ENCODE measurements at places on chromosomes 4 and X.

- DNase-seq: no peak
Measured at GRCh38 chr4:41799126-41799525, 50.6 kb upstream of the PHOX2B start.

DNA sequence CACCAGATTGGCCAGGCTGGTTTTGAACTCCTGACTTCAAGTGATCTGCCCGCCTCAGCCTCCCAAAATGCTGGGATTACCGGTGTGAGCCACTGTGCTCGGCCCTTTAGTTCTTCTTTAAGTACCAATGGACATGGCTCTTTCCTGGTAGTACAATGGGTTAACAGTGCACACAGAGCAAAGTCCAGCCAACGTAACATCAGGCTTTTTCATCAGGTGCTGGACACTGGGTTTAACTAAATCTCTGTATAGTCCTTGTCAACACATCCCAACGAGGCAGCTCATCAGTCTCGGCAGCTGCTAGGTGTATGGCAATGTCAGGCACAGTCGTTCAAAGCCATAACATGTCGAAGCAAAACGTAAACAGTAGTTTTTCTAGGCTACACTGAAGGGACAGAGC is 93.8 kb downstream of the HDAC8 start:
- DNase-seq: no peak

DNA sequence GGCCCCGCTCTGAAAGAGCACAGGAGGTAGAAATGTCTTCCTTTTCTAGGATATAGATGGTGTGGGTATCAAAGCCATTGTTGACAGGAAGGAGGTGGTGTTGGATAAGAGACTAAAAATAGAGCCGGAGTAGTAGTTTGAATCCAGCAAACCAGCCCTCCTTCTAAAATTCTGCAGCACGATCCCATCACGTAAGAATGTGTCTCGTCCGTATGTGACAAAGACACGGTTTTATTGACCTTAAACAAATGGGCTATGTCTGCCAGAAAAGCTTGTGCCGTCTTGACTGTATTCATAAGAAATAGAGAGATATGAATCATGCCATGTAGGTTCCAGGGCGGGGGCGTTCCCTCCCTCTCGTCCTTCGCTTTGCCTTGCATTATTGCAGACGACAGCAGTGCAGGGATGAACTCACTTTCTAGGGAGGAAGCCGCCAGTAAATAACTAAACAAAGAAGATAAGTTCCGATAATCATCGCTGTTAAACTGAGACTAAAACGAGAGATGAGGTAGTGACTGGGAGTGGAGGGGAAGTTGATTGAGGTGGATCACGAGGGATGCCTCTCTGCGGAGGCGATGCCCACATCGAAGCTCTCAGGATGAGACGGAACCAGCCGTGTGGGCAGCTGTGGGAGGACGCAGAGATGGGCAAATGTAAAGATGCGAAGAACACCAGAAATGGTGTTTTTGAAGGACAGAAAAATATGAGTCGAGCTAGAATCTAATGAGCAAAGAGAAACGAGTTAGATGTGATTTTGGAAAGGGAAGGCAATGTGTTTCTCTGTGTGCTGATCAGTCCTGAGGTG is 3.4 kb downstream of the TENM3 start:
- no peak for DNase-seq

DNA sequence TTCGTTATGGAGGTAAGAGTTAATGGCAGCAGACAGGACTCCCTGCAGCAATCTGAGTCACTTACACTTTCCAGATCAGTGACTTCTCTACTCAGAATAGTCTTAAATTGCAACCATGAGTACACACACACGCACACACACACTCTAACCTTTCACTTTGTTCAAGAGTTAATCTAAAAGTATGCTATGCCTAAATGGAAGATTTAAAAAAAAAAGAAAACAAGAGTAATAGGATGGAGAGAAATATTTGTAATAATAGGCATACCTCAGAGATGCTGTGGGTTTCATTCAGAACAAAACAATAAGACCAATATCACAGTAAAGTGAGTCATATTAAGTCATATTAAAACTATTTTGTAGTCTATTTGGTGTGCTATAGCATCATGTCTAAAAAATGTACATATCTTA is 969.1 kb upstream of the PCDH10 start:
- DNase-seq: peak; percentile 26

DNA sequence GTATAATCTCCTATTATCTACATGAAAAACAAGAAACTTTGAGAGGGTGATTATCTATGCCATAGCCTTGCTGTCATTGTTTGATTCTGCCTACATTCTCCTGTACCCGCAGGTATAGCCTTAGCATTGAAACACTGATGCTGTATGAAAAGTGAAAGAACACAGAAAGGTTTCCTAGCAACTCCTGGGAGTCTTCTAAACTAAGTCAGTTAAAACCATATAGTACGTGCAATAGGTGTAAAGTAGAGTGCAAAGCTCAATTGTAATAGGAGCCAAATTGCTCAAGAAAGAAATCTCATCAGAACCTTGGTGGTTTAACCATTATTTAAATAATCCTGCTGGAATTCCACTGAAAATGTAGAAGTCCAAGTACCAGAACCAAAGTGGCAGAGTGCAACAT is 489.7 kb downstream of the PCDH10 start:
- DNase-seq: no peak

DNA sequence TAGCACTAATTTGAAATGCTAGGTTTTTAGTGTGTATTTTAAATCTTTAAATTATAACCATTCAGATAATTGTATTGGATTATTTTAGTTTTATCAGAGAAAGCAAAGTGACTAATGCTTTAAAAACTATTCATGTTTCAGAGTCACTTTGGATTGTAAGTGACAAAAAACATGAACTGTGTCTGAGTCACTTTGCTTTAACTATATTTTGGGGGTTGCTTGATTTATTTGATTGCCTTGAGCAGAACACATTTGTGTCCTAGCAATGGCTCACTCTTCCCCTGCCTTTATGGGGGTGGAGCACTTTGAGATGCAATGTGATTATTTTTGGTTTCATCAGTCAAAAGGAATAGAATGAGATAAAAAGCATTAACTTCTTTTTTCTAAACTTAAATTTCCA is 188.4 kb upstream of the ARX start:
- DNase-seq: no peak

All from fibroblast of gingiva (primary cell).